ENCODE measurements at places on chromosomes 13 and 19. TPM values are rescaled to one million over a fixed set of nuclear protein-coding genes. Genes with fewer than 3 reads are reported as not detected.

DNA sequence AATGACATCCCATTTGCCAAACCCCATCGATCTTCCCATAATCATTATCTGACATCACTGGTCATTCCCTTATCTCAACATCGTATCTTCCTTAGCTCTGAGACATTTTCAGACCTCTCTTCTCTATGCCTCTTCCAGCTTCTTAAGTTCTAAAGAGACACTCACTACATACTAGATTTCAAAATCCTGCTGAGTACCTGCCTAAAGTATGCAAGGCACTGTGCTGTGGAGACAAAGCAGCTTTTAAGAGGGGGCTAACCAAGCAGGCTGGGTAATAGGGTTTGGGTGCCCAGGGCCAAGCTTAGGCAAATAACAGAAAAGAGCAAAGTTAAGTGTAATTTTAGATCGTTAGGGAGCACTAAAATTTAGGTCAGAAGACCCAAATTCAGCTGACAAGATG, 3.4 kb upstream of the POMP start:
- DNase-seq, result no peak

Gene ZNF541
- total RNA-seq, result not detected

- no peak for DNase-seq
These were observed 61.8 kb downstream of the AKAP11 start for GRCh38 chr13:42333613-42334328.

DNA sequence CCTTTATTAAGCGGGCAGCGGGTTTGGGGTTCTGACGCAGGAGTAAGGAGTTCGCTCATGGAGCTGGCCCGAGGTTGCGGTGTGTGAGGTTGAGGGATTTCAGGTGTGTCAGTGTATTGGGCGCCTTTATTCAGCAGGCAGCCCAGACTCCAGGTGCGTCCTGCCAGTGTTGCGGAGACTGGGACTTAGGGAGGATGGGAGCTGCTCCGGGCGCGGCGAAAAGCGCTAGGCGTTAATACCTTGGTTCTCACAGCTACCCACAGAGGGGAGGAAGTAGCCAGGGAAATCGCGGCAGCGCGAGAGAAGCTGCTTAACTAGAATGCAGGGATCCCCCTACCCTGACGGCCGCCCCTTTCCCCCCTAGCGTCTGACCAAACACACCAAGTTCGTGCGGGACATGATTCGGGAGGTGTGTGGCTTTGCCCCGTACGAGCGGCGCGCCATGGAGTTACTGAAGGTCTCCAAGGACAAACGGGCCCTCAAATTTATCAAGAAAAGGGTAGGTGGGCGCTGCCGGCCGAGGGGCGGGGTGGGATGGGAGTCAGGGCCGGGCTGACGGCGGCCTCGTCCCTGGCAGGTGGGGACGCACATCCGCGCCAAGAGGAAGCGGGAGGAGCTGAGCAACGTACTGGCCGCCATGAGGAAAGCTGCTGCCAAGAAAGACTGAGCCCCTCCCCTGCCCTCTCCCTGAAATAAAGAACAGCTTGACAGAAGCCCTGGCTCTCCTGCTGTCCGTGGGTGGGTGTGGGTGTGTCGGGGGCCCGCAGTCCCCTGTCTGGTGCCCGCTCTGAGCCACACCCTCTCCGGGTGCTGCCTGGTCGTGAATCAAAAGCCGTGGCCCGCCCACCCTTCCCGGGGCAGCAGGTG, 1.1 kb downstream of the RPL36 start:
- DNase-seq, result peak; percentile 77

Gene MBOAT7
- 251 TPM for total RNA-seq

- no peak for DNase-seq
These were observed 16.4 kb downstream of the ZNF814 start for GRCh38 chr19:57872450-57872849.

DNA sequence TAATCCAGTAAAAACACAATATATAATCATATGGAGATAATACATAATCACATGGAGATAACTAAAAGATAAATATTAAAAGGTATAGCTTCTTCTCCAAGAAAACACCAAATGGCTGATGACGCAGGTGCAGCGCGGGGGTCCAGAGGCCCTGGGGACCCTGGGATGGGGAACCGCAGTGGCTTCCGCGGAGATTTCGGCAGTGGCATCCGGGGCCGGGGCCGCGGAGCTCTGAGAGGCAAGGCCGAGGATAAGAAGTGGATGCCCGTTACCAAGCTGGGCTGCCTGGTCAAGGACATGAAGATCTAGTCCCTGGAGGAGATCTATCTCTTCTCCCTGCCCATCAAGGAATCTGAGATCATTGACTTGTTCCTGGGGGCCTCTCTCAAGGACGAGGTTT, 10.5 kb downstream of the ZNF44 start:
- DNase-seq, result no peak

Gene C19orf67
- not detected for total RNA-seq

GRCh38 chr19:47573071-47574026, at the start of gene ZNF541:
Gene ZNF541, minus strand, starts transcription at chr19:47573148. Its CDS starts 17,292 bp downstream, at chr19:47555856.
- peak; percentile 82 for DNase-seq

Gene ZNF66
- 7.9 TPM for total RNA-seq

Gene STOML3
- not detected for total RNA-seq

GRCh38 chr13:59879281-59879680, 284.4 kb downstream of the DIAPH3 start:
- no peak for DNase-seq

Gene IFNL1
- not detected for total RNA-seq

GRCh38 chr13:44024846-44025195, 145.1 kb downstream of the LACC1 start:
- DNase-seq, result no peak

Gene ZNF528
- 20.4 TPM for total RNA-seq

Gene GNA15
- not detected for total RNA-seq

DNA sequence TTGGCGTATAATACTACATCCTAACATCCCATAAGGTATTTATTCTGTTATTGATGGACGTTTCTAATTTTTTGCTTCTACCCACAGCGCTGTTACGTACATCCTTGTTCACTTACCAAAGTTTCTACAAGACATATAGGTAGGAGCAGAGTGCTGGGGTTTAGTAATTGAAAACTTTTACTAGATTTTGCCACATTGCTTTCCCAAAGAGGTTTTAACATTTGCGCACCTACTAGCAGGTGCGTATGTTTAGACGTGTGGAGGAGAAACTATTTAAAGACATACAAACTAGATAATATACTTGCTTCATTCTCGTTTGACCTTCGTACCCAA, 559 bp upstream of the RPL21 start:
- DNase-seq, result no peak

- DNase-seq, result no peak
These were observed 96.9 kb downstream of the WDFY2 start for GRCh38 chr13:51681037-51681678.

DNA sequence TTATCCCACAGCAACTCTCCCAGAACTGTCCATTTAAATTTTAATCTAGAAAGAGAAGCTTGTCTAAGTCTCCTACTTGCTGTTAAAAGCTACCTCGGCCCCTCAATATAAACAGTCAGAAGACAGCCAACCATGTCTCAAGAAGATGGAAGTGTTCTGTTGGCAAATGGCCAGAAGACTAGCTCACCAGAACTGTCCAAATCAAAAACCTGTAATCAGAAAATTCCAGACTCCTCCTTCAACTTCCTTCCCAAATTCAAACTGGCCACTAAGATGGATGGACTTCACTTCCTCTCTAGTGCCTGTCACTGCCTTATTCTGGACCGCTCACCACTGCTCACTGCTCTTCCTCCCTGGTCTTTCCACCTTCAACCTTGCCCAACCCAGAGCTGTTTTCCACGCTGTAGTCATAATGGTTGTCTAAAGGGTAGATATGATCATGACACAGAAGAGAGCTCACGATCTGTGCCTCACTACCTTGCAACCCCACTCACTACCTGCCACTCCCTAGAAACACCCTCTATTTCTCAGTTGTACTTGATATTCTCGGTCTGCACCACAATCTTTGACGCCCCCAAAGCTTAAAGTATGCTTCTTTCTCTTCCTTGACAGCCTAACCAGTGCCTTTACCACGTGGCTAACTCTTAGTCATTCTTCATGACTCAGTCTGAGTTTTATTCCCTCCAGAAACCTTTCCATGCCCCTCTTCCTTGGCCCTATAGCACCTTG, 9.2 kb downstream of the FGF14 start:
- DNase-seq, result no peak

Gene SHISA2
- not detected for total RNA-seq

Gene DAZAP1
- total RNA-seq, result 37.5 TPM

- no peak for DNase-seq
These were observed 502.7 kb downstream of the FGF9 start for GRCh38 chr13:22173610-22174009.

- no peak for DNase-seq
These were observed 137.5 kb downstream of the SIPA1L3 start for GRCh38 chr19:38044267-38045111.

DNA sequence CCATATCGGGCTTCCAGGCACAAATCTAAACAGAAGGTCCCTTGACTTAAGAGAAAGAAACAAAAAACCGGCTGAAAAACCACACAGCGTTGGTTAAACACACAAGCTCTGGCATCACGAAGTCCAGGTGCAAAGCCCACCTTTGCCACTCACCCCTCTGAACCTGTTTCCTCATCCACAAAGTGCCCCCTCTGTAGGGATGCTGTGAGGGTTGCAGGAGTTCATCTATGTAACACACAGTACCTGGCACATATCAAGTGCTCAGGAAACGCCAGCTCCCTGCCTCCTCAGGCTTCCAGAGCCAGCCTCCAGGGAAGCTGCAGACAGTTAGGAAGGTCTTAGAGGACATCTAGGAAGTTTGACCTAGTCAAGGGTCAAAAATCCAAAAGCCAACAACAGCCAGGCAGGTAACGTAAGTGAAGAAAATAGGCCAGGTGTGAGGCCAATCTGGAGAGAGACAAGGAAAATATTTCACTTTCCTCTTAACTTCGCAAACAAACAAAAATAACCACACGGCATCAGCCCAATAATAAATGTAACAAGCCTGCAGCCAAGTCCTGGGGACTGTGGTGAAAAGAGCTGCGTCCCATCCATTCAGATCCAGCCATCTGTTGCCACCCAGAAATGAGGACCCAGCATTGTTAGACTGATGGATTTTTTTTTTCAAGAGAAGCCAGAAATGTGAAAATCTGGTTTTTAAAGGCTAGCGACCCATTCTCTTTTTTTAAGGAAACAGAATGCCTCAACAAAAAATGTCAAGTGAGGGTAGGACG, 10.0 kb downstream of the KDELR1 start:
- DNase-seq, result no peak

GRCh38 chr13:29803221-29803620, 47.2 kb downstream of the UBL3 start:
- DNase-seq, result no peak

DNA sequence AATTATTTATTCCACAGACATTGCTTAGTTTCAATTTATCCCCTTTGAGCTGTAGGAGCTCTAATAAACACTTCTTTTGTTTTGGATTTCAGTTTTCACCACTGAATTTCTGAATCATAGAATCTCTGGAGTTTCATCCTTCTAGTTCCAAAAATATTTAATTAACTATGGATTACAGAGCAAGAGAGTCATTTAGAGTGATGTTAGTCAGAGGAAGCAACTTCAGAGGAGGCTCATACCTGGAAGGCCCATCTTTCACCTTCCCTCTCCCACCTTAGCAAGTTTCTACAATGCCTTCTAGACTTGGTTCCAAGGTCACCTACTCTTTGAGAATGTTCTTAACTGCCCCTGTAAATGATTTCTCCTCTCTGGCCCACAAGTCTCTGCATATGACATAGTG, 353.2 kb downstream of the SPRY2 start:
- DNase-seq, result no peak

DNA sequence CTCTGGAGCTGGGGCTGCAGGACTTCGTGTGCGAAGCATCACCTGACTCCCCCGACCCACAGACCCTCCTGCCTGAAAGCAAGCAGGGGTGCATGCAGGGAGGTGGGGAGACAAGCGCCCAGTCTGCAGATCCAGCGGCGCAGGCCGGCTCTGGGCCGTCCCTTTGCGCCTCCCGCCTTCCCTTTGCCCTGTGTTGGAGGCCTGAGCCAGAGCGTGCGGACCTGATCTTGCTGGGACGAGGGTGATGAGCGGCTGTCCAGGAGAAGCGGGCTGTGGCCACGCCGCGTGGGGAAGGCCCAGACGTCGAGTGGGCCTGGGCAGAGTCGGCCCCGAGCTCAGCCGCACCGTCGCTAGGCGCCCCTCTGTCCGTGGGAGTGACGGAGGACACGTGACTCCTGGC, 5.3 kb upstream of the GRTP1 start:
- no peak for DNase-seq

DNA sequence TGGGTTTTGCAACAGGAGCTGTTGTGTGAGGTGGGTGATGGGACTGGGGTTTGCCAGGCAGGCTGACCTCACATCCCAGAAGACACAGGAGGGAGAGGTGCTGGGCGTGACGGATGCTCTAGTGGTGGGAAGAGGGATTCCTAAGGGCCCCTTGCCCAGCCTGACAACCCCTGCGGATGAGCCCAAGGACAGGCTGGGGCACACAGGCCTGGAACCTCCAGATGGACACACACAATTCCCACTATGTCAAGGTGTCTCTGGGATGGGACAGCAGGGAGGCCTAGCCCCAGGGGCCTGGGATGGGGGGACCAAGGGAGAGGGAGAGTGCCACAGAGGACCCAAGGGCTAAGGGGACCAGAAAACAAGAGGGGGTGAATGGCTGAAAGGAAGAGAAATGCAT, 191.5 kb downstream of the ZNF536 start:
- no peak for DNase-seq

GRCh38 chr13:28532388-28533124, 37.6 kb upstream of the FLT1 start:
- DNase-seq, result no peak

Gene PSG1
- not detected for total RNA-seq

DNA sequence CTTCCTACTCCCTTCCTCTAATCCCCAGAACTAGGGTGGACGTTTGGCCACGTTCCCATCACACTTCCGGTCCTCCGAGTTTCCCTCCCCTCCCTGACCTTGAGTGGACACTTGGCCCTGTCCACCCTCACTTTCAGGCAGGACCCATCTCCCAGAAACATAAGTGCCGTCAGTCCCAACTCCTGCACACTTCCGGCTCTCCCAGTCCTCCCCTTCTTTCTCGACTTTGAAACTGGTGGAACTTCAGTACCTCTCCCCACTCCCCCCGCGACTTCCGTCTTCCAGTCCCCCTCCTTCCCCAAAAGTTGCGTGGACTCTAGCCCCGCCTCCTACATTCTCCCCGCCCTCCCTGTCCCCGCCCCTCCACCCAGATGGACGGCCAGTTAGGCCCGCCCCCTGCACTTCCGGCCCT, 278 bp upstream of the ZNF274 start:
- peak; percentile 92 for DNase-seq

- DNase-seq, result no peak
These were observed 199.2 kb downstream of the LACC1 start for GRCh38 chr13:44078806-44079376.

DNA sequence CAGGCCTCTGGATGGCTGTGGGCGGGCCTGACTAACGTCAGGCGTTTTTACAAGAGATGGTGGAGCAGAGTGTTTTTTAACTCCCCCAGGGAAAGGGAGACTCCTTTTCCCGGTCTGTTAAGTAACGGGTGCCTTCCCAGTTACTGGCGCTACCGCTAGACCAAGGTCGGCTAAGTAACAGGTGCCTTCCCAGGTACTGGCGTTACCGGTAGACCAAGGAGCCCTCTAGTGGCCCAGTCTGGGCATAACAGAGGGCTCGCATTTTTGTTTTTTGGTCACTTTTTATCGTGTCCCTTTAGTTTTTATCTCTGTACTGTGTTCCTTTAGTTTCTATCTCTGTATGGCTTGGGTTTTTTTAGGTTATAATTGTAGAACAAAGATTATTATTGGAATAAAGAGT, 10.0 kb downstream of the ZNF383 start:
- DNase-seq, result no peak

GRCh38 chr19:2049741-2050348, 1.2 kb downstream of the MKNK2 start:
- peak; percentile 95 for DNase-seq

- DNase-seq, result no peak
These were observed 441.5 kb upstream of the PCDH20 start for GRCh38 chr13:61857198-61857597.

Gene CACNA1A
- 16.8 TPM for total RNA-seq

GRCh38 chr13:107276936-107277335, 709.0 kb upstream of the ARGLU1 start:
- no peak for DNase-seq
